ENCODE measurements at places on chromosomes 3 and 15.

DNA sequence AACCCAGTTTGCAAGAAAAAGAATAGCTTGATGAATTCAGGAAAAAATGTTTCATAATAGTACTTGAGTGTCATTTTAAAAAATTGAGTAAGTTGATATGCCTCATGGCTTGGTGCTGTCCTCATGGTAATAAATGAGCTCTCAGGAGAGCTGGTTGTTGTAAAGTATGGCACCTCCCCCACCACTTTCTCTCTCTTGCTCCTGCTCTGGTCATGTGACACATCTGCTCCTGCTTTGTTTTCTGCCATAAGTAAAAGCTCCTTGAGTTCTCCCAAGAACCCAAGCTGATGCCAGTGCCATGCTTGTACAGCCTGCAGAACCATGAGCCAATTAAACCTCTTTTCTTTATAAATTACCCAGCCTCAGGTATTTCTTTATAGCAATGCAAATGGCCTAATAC, 108.8 kb upstream of the CRBN start:
- no peak for DNase-seq

- DNase-seq, result no peak
Measured at GRCh38 chr3:23805210-23805632, 534 bp upstream of the UBE2E1 start.

- DNase-seq, result no peak
Measured at GRCh38 chr3:53485675-53486403, 8.6 kb upstream of the CACNA1D start.

- DNase-seq, result no peak
Measured at GRCh38 chr15:60079210-60079609, 75.1 kb downstream of the FOXB1 start.

DNA sequence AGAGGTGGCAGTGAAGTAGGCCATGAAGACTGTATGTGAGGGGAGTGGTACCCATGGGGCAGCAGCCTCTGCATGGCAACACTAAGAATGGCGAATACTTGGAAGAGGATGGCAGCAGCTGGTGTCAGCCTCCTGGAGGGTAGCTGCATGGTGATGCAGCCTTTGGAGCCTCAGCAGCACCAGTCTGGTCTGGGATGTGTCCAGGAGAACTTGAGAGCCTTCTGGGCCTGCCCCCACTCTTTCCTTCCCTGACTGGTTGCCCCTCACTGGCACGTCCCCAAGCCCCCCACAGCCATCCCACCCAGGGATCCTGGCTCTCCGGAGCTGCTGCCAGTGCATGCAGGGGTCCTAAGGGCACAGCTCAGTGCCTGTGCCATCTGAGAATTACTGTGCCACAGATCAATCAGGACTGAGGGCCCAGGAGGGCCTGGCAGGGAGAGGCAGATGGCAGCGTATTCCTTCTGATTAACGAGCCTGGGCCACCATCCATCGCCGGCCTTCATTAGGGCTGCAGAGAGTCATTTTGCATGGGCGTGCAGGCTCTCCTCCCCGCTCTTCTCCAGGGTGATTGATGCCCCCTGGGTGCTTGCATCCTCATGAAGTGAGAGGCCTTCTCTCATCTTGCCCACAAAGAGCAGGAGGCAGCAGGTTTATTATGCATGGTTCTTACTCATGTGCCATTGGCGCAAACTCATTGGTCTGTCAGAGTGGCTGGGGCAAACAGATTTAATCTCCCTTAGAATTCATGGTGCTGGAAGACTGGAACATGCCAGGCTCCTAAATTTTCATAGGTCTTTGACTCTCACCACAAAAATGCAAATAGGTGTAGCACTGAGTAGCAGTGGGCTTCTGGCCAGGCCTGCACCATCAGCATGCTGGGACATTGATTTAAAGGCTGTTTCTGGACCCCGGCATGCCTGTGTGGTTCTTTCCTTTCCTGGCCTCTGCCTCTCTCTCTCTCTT, 116.8 kb downstream of the EPHB1 start:
- DNase-seq, result no peak

- no peak for DNase-seq
Measured at GRCh38 chr3:185942396-185942795, 4.6 kb upstream of the TRA2B start.

DNA sequence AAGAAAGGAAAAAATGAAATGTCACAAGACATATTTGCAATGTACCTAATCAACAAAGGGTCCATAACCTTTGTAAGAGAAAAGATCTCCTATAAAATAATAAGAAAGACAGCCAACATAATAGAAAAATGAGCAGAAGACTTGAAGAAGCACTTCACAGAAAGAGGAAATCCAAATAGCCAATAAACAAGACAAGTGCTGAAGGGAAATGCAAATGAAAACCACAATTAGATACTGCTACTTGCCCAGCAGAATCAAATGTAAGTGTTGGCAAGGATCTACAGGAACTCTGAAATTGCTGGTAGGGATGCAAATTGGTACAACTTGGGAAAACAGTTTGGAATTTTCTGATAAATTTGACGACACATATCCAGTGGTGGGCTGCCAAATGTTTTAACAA, 15.1 kb upstream of the TOPAZ1 start:
- DNase-seq, result peak; percentile 5

DNA sequence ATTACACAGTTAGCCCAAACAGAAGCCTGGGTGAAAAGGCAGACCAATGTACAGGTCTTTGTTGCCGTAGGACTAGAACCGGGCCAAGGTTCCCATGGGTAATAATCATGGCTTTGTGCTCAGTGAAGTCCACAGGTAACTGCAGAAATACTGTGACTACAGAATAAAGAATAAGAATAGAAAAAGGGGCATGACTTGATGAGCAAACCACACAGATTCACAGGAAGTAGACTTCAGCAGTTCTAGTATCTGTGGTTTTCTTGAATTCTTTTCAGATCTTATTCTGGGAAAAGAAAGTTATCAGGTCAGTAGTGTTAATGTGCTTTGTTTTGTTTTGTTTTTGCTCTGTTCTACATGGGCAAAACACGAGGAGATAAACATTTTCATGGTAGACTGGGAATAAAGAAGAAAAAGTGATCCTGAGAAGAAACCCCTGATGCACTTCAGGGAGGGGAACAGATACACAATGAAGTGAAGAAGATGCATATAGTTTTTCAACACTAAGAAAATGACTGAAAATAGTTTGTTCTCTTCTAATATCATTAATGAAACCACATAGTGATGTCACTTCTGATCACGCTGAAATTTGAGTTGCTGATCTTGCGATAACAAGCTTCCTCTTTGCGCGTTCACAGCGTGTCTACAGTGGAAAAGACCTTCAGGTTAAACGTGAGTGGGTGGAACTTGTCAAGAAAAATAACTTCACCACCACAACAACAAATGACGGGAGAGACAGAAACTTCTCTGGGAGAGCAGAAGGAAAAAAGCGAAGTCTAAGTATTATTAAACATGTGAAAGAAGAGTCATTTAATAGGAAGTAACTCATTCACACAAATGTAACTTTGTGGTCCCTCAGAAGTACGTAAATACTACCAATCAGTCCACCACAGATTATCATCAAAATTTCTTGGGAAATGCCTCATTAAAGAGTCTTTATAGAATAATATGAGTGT, 315.8 kb upstream of the SATB1 start:
- no peak for DNase-seq

- no peak for DNase-seq
Measured at GRCh38 chr15:60004009-60004845, at the start of gene FOXB1. FOXB1 (plus strand) TSS chr15:60004311; CDS start chr15:60004964, 653 bp downstream.

DNA sequence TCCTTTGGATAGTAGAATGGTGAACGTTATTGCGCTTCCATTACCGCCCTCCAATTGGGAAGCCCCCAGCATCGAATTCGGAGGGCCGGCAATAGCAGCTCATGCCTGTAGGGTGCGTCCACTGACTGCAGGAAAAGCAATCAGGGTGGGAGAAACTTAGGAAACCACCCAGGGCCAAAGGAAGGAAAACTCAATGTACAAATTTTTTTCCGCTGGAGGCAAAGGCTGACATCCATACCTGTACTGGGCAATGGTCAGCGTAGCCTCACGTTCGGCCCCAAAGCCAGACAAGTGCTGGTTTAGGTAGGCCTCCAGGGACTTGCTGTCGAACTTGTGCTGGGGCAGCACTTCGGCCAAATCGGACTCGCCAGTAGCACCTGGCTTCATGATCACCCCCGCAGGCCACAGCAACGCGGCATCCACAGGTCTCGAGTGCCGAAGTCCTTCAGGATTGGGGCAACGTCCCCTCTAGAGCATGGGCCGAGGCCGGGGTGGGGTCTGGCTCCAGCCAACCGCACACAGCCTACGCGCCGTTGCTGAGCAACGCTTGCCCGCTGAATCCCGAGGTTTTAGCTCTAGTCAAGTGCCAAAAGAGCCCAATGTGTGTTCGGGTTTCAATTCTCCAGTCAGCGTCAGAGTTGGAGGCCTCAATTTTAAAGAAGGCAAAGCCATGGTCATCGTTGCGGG, at the start of gene ACAD11:
ACAD11 (minus strand) TSS at position 445 of the 687 bp plus-strand sequence; CDS start at position 387, 58 bp downstream.
- DNase-seq, result peak; percentile 32

DNA sequence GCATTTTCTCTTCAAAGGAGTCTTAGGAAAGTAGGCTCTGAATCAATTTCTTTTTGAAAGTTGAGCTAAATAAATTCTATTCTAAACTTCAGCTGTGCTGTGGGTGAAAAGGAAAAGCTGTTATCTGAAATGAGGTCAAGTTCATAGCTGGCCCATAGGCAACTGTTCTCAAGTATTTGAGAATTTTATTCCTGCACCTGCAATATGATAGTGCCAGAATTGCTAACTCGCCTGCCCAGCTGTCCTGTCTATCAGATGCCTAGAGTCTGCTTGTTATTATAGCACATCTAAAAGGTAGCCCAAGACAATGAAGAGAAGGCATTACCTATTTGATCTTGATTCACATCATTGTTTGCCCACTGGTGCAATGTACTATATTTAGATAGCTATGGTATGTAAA, 798.7 kb downstream of the DIPK2A start:
- DNase-seq, result no peak

DNA sequence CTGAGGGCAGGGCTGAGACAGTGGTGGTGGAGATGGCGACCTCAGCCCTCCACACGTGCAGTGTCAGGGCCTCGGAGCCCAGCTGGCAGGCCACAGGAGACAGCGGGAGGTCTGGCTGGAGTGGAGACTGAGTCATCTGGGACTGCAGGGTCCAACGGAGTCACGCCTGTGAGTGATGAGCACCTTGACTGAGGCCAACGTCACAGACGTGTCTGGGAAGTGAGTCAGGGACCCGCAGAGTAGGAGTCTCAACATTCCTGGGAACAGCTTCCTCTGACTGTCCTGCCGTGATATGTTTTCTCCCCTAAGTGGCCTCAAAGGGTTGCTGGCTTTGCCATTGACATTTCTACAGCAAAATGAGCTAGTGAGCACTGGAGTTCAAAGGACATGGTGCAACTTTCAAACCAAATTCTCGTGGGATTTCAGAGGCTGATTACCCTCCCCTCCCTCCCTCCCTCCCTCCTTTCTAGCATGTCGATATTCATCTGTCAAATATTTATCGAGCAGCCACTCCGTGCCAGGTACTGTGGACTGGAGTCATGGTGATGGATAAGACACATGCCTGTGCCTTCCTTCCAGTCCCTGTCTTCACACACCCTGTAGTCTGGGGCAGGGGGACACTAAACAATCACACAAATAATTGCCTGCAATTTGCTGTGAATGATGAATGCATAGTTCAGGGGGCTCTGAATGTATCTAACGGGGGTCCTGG, 53.3 kb upstream of the AMOTL2 start:
- no peak for DNase-seq

- no peak for DNase-seq
Measured at GRCh38 chr3:38349684-38350359, 3.2 kb downstream of the XYLB start.

- DNase-seq, result no peak
Measured at GRCh38 chr15:25803541-25803940, 59.6 kb downstream of the ATP10A start.

DNA sequence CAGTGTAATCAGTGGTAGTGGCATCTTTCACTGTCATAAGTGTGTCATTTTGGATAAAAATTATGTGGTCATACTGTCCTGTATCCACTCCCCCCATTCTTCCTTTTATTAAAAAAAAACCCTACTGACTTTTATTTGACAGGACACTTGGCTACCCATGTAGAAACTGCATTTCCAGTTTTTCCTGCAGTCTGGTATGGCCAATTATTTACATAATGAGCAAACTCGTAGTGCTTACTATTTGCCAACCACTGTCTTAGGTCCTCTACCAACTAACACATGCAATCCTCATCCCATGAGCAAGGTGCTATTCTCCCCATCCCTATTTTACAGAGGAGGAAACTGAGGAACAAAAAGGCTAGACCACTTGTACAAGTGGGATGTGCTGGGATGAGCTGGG, 129.1 kb downstream of the MECOM start:
- no peak for DNase-seq

DNA sequence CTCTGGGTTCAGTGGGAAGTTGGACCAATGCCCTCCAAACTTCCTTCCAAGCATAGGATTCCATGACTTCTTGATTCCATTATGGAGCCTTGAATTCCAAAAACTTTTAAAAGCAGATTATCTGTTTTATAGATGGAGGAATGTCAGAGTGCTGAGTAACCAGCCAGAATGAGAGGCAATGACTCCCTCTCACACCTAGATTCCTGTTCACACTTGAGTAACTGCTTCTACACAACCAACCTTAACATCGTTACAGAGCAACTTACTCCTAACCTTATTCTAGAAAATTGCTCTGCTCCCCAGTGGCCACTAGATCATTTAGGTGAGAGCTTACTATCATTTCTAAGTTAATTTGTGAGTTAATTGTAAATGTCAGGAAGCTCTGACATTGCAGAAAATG, 24.2 kb upstream of the NR2F2 start:
- no peak for DNase-seq

DNA sequence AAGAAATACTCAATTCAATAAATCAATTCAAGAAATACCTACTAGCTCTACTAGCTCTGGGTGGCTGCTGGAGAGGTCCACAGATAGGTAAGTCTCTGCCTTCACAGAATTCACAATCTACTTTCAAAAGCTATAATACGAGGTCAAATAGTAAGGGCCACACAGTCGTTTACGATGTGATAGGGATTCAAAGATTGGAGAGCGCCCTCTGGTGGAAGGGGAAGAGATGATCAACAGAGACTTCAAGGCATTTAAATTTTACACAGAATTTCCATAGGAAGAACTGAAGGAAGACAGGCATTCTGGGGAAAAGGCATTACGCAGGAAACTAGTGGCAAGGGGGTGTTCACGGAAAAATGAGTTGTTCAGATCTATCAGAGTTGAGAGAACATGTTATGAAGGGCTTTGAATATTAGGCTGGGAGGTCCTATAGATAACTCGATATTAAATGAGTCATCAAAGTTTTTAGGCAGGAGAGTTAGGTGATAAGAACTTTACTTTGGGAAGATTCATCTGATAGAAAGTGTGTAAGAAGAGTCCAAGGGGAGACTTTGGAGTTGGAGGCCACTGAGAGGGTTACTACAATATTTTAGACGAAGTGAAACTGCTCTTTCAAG, 128.8 kb downstream of the FRMD5 start:
- DNase-seq, result peak; percentile 22

DNA sequence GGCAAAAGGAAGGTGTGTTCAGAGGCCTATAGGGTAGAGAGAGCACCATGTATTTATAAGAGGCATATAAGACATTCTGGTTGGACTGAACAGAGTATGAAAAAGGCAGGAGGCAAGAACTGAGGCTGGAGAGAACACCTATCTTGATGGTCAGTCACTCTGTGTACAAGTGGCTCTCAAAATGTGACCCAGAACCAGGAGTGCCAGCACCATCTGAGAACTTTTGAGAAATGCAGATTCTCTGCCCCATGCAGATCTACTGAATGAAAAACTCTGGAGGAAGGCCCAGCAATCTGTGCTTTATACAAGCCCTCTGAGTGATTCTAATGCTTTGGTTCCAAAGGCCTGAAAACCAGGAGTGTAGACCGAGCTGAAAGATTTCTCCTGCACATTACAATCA, 324.0 kb upstream of the IL12A start:
- DNase-seq, result no peak

Data from NCI-H2029 treated with DMSO at 0.1 percent for 48 hours (cell line).